ENCODE measurements at places on chromosomes 11 and 22. TPM values are rescaled to one million over a fixed set of nuclear protein-coding genes. Genes with fewer than 3 reads are reported as not detected.

ST3GAL4 gene
- 46.9 TPM for total RNA-seq

SLC22A9 gene
- not detected for total RNA-seq

OR8A1 gene
- under 0.01 TPM for total RNA-seq

CDHR5 gene
- total RNA-seq = not detected

HORMAD2 gene
- not detected for total RNA-seq

TOP3B gene
- 26.6 TPM for total RNA-seq

C1QTNF6 gene
- 13.2 TPM for total RNA-seq

UBE4A gene
- total RNA-seq = 66.4 TPM

LRRC4C gene
- total RNA-seq = not detected

VSIG2 gene
- total RNA-seq = not detected

KRTAP5-8 gene
- total RNA-seq = not detected

CHRM4 gene
- total RNA-seq = 0.16 TPM

CASP1 gene
- total RNA-seq = 11.4 TPM

GAB4 gene
- total RNA-seq = not detected

LYVE1 gene
- not detected for total RNA-seq

SMDT1 gene
- total RNA-seq = 5.7 TPM

C22orf42 gene
- not detected for total RNA-seq

TMPRSS6 gene
- total RNA-seq = not detected

UEVLD gene
- 29.0 TPM for total RNA-seq

FERMT3 gene
- total RNA-seq = 1.9 TPM

MS4A3 gene
- not detected for total RNA-seq

MS4A6E gene
- not detected for total RNA-seq

CRACR2B gene
- total RNA-seq = 0.32 TPM

GAS2 gene
- total RNA-seq = 2.3 TPM

OVCH2 gene
- not detected for total RNA-seq

POLR3H gene
- 42.0 TPM for total RNA-seq

PAX6 gene
- total RNA-seq = 0.32 TPM

PDGFB gene
- 0.12 TPM for total RNA-seq
